MCF 10A (cell line): ENCODE measurements at places on chromosomes 6 and 20. TPM values are rescaled to one million over a fixed set of nuclear protein-coding genes. Genes with fewer than 3 reads are reported as not detected.

The APOM gene
- total RNA-seq = 5.0 and 5.2 TPM in 2 replicates

- no peaks in the 10 kb centered on the region for H3K27me3 ChIP-seq
- H3K4me3 ChIP-seq = no peak overlapping the region
- DNase-seq = peak; percentile 6
- no peaks in the 10 kb centered on the region for H3K36me3 ChIP-seq
Observed at GRCh38 chr6:91895599-91896285, 1308.9 kb upstream of the MAP3K7 start.

The LZTS3 gene
- total RNA-seq = 5.3 and 8.5 TPM in 2 replicates

- peak overlapping the region; percentile 78 for H3K4me3 ChIP-seq
- no peaks in the 10 kb centered on the region for H3K27me3 ChIP-seq
- peak overlapping the region; percentile 53 for H3K27ac ChIP-seq
- H3K36me3 ChIP-seq = peaks cover 52% of the 10 kb centered on the region
- peak; percentile 20 for DNase-seq
Observed at GRCh38 chr20:59836767-59837166, 96.7 kb downstream of the SYCP2 start.

The FLOT1 gene
- total RNA-seq = 61.8 and 73.7 TPM in 2 replicates

DNA sequence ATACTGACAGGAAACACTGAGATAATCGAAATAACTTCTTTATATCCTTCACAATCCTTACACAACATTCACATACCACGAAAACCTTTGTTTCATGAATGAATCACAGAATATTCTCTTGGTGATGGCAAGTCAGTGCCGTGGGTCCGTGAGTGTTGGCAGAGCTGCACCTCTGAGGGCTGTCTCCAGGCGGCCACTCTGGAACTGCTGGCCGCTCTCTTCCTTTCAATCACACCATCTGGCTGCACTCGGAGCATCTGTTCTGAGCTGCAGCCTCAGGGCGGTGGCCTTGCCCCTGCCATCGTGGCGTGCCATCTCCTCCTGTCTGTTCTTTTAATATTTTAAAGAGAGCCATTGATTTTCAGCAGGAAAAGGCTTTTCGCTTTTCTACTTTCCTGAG, 129.4 kb upstream of the AFDN start:
- DNase-seq = no peak
- no peaks in the 10 kb centered on the region for H3K4me1 ChIP-seq
- no peak overlapping the region for H3K27ac ChIP-seq
- H3K4me3 ChIP-seq = no peak overlapping the region
- H3K27me3 ChIP-seq = peaks cover 7% of the 10 kb centered on the region

The HSD17B8 gene
- total RNA-seq = 26.4 and 26.6 TPM in 2 replicates

The GSTA3 gene
- not detected in 2 replicates for total RNA-seq

- peaks cover 7% of the 10 kb centered on the region for H3K36me3 ChIP-seq
- peak overlapping the region; percentile 81 for H3K27ac ChIP-seq
- DNase-seq = peak; percentile 90
- H3K4me3 ChIP-seq = peak overlapping the region; percentile 25
- peaks cover 20% of the 10 kb centered on the region for H3K4me1 ChIP-seq
Observed at GRCh38 chr20:25039697-25040437, 18.1 kb downstream of the ACSS1 start.

DNA sequence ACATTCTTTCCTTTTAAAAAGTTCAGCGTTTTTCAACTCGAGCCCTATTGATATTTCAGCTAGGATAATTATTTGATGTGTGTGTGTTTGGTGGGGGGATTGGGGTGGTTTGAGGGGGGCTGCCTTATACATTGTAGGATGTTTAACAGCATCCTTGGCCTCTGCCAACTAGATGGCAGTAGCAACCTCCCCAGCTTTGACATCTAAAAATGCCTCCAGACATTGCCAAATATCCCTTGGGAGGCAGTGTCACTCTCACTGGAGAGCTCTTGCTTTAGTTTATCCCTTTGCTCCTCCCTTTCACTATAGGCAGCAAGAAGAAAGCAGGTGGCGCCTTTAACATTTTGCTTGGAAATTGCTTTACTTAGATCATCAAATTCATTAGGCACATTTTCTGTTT, 14.6 kb upstream of the TP53TG5 start:
- DNase-seq = no peak
- no peak overlapping the region for H3K27ac ChIP-seq
- H3K4me1 ChIP-seq = no peaks in the 10 kb centered on the region

DNA sequence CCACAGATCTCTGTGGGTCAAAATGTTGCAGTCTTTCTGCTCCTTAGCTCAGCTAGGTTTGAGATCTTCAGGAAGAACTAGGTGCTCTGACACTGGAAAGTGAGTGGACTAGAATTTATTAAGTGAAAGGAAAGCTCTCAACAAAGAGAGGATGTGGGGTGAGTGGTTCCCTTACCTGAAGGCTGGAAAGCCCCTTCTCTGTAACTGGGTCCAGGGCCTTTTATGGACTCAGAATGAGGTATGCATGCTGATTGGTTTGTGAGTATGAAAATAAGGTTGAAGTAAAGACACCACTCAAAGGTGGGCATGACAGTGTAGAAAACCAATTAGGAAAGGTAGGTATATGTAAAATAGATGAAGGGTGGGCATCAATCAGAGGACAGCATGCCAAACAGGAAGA, 485.5 kb downstream of the CD109 start:
- H3K4me3 ChIP-seq = no peak overlapping the region
- H3K27me3 ChIP-seq = no peaks in the 10 kb centered on the region
- H3K27ac ChIP-seq = no peak overlapping the region
- H3K4me1 ChIP-seq = no peaks in the 10 kb centered on the region
- H3K36me3 ChIP-seq = no peaks in the 10 kb centered on the region

DNA sequence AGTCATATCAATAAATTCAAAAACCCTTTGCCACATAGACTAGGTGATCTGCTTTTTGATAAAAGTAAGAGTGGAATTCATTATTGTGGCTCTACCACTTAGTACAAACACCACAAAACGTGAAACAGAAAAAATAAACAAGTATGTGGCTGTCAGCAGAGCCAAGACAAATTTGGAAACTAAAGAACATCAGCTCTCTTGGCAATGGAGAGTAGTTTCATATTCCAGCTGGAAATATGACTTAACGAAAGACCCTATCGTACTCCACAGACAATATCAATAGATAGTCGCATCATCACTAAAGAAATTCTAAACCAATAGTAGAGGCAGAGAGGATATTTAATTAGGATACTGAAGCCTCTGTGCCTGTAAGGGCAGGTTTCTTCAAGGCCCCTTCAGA, 20.8 kb downstream of the TBX18 start:
- no peak overlapping the region for H3K4me3 ChIP-seq
- H3K27ac ChIP-seq = no peak overlapping the region
- H3K4me1 ChIP-seq = peaks cover 17% of the 10 kb centered on the region

The ESR1 gene
- 0.05 TPM in 2 replicates for total RNA-seq

- H3K4me3 ChIP-seq = no peak overlapping the region
- DNase-seq = peak; percentile 27
- no peaks in the 10 kb centered on the region for H3K27me3 ChIP-seq
- no peak overlapping the region for H3K27ac ChIP-seq
Observed at GRCh38 chr6:11912420-11912819, 99.7 kb upstream of the HIVEP1 start.

DNA sequence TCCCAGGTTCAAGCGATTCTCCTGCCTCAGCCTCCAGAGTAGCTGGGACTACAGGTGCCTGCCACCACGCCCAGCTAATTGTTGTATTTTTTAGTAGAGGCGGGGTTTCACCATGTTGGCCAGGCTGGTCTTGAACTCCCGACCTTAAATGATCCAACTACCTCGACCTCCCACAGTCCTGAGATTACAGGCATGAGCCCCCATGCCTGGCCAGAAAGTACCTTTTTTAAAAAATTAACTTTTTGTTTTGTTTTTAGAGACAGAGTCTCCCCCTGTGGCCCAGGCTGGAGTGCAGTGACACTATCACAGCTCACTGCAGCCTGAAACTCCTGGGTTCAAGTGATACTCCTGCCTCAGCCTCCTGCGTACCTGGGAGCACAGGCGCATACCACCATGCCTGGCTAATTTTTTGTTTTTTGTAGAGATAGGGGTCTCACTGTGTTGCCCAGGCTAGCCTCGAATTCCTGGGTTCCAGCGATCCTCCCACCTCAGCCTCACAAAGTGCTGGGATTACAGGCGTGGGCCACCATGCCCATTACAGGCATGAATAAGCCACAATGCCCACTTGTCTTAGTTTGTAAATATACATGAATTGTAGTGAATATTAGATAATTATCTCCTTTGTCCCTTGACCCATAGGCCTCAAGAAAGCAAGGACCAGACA, 17.4 kb upstream of the EEF1A1 start:
- H3K27ac ChIP-seq = no peak overlapping the region
- no peak for DNase-seq
- H3K36me3 ChIP-seq = no peaks in the 10 kb centered on the region
- H3K4me3 ChIP-seq = no peak overlapping the region
- no peaks in the 10 kb centered on the region for H3K4me1 ChIP-seq

- peaks cover 20% of the 10 kb centered on the region for H3K4me1 ChIP-seq
- peak overlapping the region; percentile 3 for H3K27ac ChIP-seq
- peaks cover 5% of the 10 kb centered on the region for H3K36me3 ChIP-seq
- H3K27me3 ChIP-seq = no peaks in the 10 kb centered on the region
- DNase-seq = no peak
- no peak overlapping the region for H3K4me3 ChIP-seq
Observed at GRCh38 chr6:145547594-145548335, 187.6 kb downstream of the EPM2A start.

- no peaks in the 10 kb centered on the region for H3K4me1 ChIP-seq
- H3K4me3 ChIP-seq = no peak overlapping the region
- no peak for DNase-seq
- H3K27ac ChIP-seq = no peak overlapping the region
- peaks cover 5% of the 10 kb centered on the region for H3K36me3 ChIP-seq
Observed at GRCh38 chr20:24580855-24581254, 111.4 kb downstream of the SYNDIG1 start.

The VSX1 gene
- not detected in 2 replicates for total RNA-seq

DNA sequence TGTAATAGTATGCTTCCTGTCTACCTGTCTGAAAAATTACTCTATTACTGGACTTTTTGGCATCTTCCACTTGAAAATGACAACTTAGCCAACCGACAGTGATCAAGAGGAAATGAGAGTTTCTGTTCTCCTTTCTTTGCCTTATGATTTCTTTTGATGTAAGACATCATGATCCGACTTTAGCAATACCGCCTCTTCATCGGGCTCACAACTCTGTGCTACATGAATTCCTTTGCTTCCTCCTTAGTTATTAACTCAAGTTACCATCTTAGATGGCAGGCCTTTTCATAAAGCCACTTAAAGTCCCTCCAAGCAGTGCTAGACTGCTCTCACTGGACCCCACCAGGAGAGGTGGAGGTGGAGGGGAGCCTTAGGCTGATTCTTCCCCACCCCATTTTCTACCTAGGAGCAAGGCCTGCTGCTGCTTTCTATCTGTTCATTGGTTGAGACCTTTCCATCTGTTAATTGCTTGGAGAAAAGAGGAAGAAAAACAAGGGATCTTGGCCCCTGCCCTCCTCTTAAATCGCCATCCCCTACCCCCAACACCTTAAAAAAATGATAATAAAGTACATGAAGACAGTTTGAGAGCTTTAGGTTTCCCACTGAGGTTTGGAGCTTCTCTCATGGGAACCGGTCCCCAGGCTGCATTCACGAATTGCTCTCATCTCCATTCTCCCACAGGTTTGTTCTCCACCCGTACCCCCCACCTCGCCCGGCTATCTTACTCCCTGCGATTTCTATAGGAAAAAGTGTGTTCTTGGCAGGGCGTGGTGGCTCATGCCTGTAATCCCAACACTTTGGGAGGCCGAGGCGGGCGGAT, 21.6 kb upstream of the MCM3 start:
- H3K36me3 ChIP-seq = no peaks in the 10 kb centered on the region
- H3K4me3 ChIP-seq = no peak overlapping the region
- H3K27ac ChIP-seq = no peak overlapping the region
- no peaks in the 10 kb centered on the region for H3K27me3 ChIP-seq

DNA sequence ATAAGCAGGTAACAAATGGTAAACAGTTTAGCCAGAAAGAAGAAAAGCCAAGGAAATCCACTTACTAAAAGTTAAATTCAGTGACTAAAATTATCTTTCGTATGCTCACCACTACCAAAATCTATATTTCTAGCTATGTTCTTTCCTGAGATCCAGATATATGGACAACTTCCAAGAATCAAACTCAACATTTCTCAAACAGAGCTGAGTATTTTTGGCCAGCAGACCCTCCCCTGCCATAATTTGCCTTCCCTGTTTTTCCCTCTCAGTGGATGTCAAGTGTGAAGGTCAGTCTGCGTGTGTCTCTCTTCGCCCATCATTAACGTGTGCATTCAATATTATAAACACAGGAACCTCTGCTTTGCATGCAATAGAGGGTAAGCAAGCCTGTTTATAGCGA, 42.0 kb downstream of the PRKN start:
- no peaks in the 10 kb centered on the region for H3K36me3 ChIP-seq
- H3K4me1 ChIP-seq = no peaks in the 10 kb centered on the region
- no peak overlapping the region for H3K4me3 ChIP-seq
- H3K27ac ChIP-seq = no peak overlapping the region

The MPIG6B gene
- total RNA-seq = not detected in 2 replicates

DNA sequence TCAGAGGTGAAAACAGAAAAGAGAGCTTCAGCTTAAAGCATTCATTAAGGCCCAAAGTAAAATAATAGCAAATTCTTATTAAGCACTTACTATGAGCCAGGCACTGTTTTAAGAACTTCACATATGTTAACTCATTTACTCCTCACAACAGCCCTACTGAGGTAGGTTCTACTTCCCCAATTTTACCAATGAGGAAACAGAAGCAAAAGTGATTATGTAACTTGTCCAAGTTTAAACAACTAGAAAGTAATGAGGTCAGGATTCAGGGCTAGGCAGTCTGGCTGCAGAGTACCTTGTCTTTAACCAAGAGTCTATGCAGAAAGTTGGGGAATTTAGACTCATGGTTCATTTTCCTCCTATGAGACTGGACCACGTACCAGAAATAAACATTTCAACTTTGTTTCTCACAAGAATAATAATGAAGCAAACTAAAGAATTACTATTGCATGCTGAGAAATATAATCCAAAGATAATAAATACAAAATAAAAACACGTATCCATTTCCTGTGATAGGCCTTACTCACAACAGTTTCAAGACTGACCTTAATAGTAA, 3.8 kb downstream of the COL21A1 start:
- H3K36me3 ChIP-seq = no peaks in the 10 kb centered on the region
- peaks cover 8% of the 10 kb centered on the region for H3K4me1 ChIP-seq
- no peak overlapping the region for H3K4me3 ChIP-seq
- no peaks in the 10 kb centered on the region for H3K27me3 ChIP-seq
